Esophagus squamous epithelium (tissue), 5 donors: ENCODE measurements at places on chromosomes 2 and 18. TPM values are rescaled to one million over a fixed set of nuclear protein-coding genes. Genes with fewer than 3 reads are reported as not detected.

Gene TTN
- 0.94 TPM for total RNA-seq

Gene LRPPRC
- total RNA-seq = 48.7 TPM

Gene WIPF1
- 17.5 TPM for total RNA-seq

Gene OR6B2
- not detected for total RNA-seq

Gene ST6GAL2
- total RNA-seq = 7.5 TPM

Gene FRZB
- 0.57 TPM for total RNA-seq
